ENCODE measurements at places on chromosomes 1 and 21. TPM values are rescaled to one million over a fixed set of nuclear protein-coding genes. Genes with fewer than 3 reads are reported as not detected.

DNA sequence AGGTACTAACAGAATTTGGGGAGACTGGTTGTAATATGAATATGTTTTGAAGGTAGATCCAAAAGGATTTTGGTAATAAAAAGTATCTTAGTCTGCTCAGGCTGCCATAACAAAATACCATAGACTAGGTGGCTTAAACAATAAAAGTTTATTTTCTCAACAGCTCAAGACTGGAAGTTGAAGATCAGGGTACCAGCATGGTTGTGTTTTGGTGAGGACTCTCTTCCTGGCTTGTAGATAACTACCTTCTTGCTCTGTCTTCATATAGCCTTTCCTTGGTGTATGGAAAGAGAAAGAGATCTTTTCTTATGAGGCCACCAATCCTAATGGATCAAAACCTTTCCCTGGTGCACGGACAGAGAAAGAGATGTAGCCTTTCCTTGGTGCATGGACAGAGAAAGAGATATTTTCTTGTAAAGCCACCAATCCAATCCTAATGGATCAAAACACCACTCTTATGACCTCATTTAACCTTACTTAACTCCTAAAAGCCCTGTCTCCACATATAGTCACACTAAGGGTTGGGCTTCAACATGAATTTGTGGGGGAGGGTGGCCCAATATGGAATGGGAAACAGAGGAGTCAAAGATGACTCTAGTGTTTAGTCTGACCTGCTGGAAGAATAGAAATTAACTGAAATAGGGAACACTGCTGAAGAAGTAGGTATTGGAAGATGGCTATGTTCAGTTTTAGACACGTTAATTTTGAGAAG, 5.4 kb upstream of the TSNAX start:
- peak overlapping the region; percentile 53 for H3K27ac ChIP-seq
- no peaks in the 10 kb centered on the region for H3K27me3 ChIP-seq
- no peak for DNase-seq
- H3K36me3 ChIP-seq, result no peaks in the 10 kb centered on the region
- no peak overlapping the region for H3K4me3 ChIP-seq

GRCh38 chr21:30943243-30943642, 61.9 kb upstream of the KRTAP11-1 start:
- H3K4me3 ChIP-seq, result no peak overlapping the region
- DNase-seq, result no peak
- no peak overlapping the region for H3K27ac ChIP-seq

- H3K4me3 ChIP-seq, result no peak overlapping the region
- DNase-seq, result no peak
- no peaks in the 10 kb centered on the region for H3K27me3 ChIP-seq
- no peak overlapping the region for H3K27ac ChIP-seq
Observed at GRCh38 chr1:233105225-233105624, 154.8 kb downstream of the NTPCR start.

DNA sequence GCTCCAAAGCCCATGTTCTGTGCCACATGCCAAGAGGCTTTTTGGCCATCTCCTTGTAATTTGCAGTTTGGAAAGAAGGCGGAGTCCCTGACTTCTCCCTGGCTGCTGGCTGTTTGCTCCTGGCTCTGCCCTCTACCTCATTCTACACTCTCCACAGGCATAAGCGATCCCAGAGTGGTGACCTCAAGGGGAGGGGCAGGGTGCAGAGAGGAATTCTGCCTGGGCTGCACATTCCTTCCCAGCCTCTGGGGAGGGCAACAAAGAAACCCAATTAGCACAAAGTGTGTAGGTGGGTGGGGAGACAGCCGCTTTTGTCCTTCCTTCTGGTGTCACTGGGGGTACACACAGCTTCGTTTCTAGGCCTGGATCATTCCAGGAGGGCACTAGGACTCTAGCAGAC, 95.3 kb downstream of the HIVEP3 start:
- H3K36me3 ChIP-seq, result no peaks in the 10 kb centered on the region
- no peaks in the 10 kb centered on the region for H3K27me3 ChIP-seq
- peaks cover 15% of the 10 kb centered on the region for H3K4me1 ChIP-seq
- DNase-seq, result no peak

GRCh38 chr1:23930861-23931490, 17.8 kb upstream of the CNR2 start:
- no peak overlapping the region for H3K27ac ChIP-seq
- no peaks in the 10 kb centered on the region for H3K27me3 ChIP-seq
- H3K4me3 ChIP-seq, result no peak overlapping the region
- no peaks in the 10 kb centered on the region for H3K36me3 ChIP-seq

- no peaks in the 10 kb centered on the region for H3K27me3 ChIP-seq
- no peak overlapping the region for H3K4me3 ChIP-seq
- H3K36me3 ChIP-seq, result no peaks in the 10 kb centered on the region
- H3K4me1 ChIP-seq, result no peaks in the 10 kb centered on the region
- no peak overlapping the region for H3K27ac ChIP-seq
Observed at GRCh38 chr21:41557884-41558283, 49.9 kb upstream of the TMPRSS2 start.

- no peaks in the 10 kb centered on the region for H3K27me3 ChIP-seq
- H3K27ac ChIP-seq, result no peak overlapping the region
- H3K36me3 ChIP-seq, result no peaks in the 10 kb centered on the region
- no peak for DNase-seq
- H3K4me3 ChIP-seq, result no peak overlapping the region
Observed at GRCh38 chr21:28356422-28356821, 636.3 kb downstream of the LTN1 start.

- no peaks in the 10 kb centered on the region for H3K4me1 ChIP-seq
- H3K27me3 ChIP-seq, result no peaks in the 10 kb centered on the region
- H3K36me3 ChIP-seq, result no peaks in the 10 kb centered on the region
- DNase-seq, result peak; percentile 79
- H3K27ac ChIP-seq, result no peak overlapping the region
Observed at GRCh38 chr1:166910396-166910994, 34.4 kb upstream of the TADA1 start.

- H3K27ac ChIP-seq, result no peak overlapping the region
- H3K36me3 ChIP-seq, result no peaks in the 10 kb centered on the region
- no peaks in the 10 kb centered on the region for H3K27me3 ChIP-seq
- no peak for DNase-seq
Observed at GRCh38 chr1:245226203-245226499, 71.4 kb downstream of the KIF26B start.

DNA sequence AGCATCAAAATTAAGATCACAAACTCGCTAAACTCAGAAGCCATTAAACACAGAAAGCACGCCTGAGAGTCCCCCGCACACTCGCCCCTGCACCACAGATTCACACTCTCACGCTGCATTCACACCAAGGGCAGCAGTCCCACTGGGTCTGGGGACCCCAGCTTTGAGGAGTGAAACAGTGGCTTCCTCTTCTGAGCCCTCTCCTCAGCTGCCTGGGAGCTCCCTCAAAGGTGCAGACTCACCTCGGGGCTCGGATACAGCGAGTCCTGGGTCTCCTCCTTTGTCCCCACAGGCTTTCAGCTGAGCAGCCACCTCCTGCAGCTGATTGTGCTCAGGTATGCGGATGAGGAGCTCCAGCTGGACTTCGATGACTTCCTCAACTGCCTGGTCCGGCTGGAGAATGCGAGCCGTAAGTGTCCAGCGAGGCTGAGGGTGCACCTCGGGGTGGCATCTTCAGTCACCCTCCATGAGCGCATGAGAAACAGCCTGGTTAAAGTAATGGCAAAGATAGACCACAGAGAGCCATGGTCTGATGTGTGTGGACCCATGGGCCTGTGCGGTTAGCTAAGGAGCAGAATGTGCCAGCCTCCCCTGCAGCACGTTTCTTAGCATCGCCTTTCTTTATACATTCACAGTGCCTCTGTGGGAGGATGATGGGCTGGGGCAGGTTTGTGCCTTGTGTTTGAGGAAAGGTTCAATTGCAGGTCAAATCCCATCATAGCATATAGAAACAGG, 47.9 kb downstream of the CAPN9 start:
- no peak for DNase-seq
- H3K27ac ChIP-seq, result no peak overlapping the region
- no peak overlapping the region for H3K4me3 ChIP-seq
- H3K36me3 ChIP-seq, result no peaks in the 10 kb centered on the region
- H3K4me1 ChIP-seq, result no peaks in the 10 kb centered on the region

CD1E gene
- total RNA-seq, result not detected

PTPN14 gene
- total RNA-seq, result 23.0 TPM

AMY1B gene
- not detected for total RNA-seq

FAM177B gene
- total RNA-seq, result not detected

KCNN3 gene
- total RNA-seq, result 2.7 TPM

SPATA21 gene
- total RNA-seq, result not detected

NPHS2 gene
- total RNA-seq, result not detected

NFASC gene
- total RNA-seq, result 6.4 TPM
